WERI-Rb-1 (cell line): ENCODE measurements at places on chromosomes 7 and 10.

DNA sequence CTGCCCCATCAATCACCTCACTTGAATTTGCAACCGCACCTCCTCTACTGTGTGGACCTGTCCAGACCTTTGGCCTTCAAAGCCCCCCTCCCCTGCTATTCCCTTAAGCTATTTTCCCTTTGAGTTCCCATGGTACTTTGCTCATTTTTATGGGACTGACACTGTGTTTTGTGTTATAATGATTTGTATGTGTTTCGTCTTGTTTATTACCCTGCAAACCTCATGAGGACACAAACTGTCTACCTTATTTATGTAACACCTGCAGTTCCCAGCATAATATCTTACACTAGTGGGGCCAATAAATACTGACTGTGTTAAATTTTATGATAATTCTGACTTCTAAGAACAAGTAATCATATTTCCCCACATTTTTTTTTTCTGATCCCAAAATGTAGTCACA lies 70.6 kb downstream of the CLEC2L start:
- no peak for DNase-seq

DNA sequence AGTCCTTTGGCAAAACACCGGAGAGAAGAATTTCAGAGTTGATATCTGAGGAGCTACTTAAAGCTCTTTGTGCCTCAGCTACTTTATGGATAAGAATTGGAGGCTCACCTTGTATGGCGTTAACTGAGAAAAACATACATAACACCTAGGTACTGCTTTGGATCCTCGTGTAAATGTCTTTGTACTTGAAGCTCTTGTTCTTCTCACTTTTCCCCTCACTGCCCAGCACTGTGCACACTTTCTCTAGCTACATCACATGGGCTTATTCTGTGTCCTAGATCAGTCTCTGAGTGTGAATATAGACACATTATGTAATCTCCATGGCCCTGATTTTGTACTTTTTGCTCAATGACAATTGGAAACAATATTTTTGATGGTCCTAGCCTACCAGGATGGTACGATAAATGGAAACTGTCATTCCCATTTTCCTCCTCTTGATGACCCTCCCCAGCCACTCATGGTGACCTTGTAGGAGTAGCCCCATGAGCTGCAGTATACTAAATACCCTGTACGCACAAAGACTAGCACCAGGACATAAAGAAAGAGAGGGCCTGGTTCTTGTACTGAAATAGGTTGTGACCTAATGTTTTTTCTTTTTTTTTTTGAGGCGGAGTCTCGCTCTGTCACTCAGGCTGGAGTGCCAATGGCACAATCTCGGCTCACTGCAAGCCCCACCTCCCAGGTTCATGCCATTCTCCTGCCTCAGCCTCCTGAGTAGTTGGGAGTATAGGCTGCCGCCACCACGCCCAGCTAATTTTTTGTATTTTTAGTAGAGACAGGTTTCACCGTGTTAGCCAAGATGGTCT lies 22.1 kb downstream of the STAMBPL1 start:
- DNase-seq: no peak

DNA sequence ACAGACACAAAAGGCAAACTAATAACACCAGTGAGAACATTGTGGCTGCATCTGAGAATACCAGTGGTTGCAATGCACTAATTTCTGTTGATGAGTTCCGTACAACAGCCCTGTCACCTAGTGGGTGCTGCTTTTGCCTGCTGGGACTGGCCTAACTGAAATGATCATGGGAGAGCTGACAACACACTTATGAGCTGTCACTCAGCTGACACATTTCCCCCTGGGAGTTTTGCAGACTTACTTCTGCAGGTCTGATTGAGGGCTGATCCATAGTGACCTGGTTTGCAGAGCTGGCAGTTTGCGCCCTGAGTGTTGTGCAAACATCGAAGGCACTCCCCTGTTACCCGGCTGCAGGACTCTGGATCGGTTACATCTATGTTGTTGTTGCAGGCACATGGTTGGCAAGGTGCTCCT lies 60.6 kb upstream of the LAMB1 start:
- DNase-seq: no peak

- DNase-seq: peak; percentile 61
These were observed 123.4 kb upstream of the NEBL start for GRCh38 chr10:21020545-21020944.

GRCh38 chr7:50446542-50446960 lies 3.6 kb downstream of the FIGNL1 start:
- no peak for DNase-seq

DNA sequence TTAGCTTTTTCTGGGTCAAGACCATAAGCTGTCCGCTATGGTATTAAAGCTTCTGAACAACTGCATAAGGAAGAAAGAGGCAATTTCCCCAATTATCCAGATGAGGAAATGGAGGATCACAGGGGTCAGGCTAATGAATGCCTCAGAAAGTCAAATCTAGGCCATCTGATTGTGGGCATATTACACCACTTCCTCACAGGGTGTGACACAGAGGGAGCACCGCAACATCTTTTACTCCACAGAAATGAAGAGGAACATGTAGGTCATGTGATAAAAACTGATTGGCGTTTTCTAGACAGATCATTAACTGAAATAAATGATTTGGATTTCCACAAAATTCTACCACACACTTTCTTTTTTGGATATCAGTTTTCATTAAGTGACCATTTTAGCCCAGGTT lies 384.4 kb downstream of the PARD3 start:
- no peak for DNase-seq

- peak; percentile 64 for DNase-seq
These were observed 375.0 kb downstream of the TYW1 start for GRCh38 chr7:67371429-67372305.

GRCh38 chr10:58971796-58972491 lies 204.5 kb upstream of the PHYHIPL start:
- DNase-seq: no peak

DNA sequence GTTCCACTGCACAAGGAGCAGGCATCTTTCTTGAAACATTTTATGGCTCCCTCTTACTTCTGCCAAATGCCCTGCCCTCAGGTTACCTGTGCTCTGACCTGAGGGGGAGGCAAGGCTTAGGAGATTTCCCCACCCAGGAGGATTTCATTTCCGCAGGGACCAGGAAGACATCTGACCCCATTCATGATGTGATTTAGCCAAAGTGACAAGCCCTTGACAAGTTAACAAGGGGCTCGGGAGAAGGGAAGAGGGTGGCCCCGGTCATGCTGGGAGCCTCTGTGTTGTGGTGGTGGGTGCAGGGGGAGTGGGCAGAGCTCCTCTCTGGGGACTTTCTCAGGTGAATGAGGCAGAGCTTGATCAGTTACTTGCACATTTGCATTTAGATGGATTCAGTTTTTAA lies 18.9 kb downstream of the GIMAP5 start:
- DNase-seq: no peak

GRCh38 chr7:142583446-142583845 lies 165.8 kb upstream of the PRSS1 start:
- peak; percentile 40 for DNase-seq

- peak; percentile 81 for DNase-seq
These were observed 97.1 kb downstream of the RGS10 start for GRCh38 chr10:119445311-119445934.

- no peak for DNase-seq
These were observed 232.6 kb downstream of the ADK start for GRCh38 chr10:74383642-74384041.

DNA sequence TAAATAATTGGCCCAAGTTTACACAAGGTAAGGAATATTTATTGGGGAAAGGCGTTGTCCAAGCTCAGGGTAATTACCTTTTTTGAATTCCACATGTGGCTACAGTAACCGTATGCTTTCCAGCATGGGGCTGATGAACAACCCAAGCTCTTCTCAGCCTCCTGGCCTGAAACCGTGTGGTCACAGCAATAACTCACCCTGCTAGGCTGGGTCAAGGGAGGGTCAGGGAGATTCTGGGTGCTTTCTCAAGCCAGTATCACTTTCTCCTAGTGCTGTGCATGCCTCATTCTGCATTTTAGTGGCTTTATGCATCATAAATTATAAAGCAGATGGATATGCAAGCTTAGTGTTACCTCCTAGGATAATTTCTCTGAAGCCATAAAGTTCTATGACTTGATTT lies 273.9 kb downstream of the PAXIP1 start:
- no peak for DNase-seq

DNA sequence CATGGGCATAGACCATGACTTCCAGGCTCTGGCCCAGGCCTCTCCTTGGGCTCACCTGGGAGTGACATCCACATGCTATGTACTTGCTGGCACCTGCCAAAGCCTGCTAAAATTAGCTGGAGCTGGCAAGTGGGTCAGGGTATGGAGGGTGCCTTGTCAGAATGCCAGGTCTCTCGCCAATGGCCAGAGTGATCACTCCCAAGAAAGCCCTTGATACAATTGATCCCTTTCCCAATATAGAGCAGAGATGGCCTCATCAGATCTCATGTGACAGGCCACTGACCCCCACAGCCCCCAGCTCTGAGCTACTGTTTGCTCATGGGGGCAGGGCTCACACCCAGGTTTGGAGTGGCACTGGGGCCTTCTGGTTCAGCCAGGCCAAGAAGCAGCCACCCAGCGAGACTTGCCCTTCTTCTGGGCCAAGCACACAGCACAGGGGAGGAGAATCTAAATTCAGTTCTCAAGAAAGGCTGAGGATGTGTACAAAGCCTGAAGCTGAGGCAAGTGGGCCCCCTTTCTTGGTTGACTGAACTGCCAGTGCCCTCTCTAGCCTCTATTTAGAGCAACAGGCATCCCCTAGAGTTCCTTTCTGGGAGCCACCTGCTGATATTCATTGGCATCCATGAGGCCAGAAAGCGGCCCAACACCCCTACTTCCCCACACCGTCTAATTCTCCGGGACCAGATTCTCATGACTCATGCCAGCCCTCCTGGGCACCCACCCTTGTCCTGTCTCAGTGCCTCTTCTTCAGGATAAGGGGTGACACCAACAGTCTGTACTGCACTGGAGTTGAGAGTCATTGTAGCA lies 18.9 kb upstream of the MYL7 start:
- DNase-seq: no peak

GRCh38 chr10:93300288-93300917 lies 181.7 kb downstream of the MYOF start:
- DNase-seq: no peak

GRCh38 chr10:5892007-5892406 lies 2.0 kb downstream of the FBH1 start:
- DNase-seq: no peak

DNA sequence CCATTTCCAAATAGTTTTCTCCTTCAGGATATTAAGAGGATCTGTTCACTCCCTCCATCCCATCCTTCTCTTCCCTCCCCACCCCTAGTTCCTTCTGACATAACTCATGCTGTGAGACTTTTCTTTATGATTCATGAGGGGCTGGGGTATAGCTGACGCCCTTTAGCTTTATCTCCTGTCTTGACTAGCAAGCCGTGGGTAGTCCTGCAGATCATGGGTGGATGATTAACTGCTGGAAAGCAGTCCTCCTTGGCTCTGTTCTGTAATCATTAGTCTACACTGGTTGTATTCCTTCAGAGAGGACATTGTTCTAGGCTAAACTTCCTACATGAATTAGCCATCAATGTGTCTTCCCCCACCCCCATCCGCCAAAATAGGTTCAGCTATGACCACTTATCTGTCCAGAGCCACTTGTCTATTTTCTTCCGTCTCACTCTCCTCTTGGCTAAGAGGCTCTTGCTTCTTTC lies 135.4 kb downstream of the LRRC4 start:
- DNase-seq: no peak

GRCh38 chr7:134212576-134213546 lies 85.7 kb downstream of the LRGUK start:
- no peak for DNase-seq

GRCh38 chr10:86286236-86287109 lies 80.1 kb downstream of the GRID1 start:
- DNase-seq: no peak

DNA sequence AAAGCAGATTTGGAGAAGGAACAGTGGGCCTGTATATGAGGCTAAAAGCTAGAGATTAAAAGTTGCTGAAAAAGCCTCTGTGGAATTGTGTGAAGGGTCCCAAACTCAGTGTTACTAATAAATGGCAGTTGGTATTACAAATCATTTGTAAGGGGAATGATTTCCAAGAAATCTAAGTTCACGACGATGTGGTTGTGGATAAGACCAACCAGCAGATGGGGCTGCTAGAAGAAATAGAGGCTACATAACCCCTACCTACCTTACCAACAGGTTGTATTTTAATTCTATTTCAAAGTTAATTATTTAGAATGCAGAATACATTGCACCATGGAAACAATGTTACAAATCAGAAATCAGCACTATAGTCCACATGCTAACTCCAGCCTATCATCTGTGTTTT lies 377.1 kb downstream of the HPSE2 start:
- DNase-seq: peak; percentile 16

GRCh38 chr10:111370101-111370500 lies 293.3 kb downstream of the ADRA2A start:
- DNase-seq: no peak
